NCI-H1694 (cell line): ENCODE measurements at places on chromosomes 1 and 21.

GRCh38 chr1:81874461-81874860 is 73.7 kb downstream of the ADGRL2 start:
- no peak for DNase-seq

DNA sequence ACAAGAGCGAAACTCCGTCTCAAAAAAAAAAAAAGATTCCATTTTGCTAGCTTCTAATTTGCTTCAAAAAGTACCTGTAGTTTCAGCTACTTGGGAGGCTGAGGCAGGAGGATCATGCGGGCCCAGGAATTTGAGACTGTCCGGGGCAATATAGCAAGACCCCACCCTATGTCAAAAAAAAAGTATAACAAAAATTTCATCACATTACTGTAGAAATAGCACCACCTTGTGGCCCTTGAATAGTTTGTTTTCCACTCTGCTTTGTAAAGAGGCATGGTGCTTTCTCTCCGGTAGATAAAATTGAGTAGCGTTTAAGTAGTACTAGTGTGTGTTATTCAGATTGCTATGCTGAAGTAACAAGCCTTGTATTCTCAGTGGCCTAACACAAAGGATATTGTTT is 18.2 kb upstream of the MSTO1 start:
- DNase-seq: peak; percentile 84

DNA sequence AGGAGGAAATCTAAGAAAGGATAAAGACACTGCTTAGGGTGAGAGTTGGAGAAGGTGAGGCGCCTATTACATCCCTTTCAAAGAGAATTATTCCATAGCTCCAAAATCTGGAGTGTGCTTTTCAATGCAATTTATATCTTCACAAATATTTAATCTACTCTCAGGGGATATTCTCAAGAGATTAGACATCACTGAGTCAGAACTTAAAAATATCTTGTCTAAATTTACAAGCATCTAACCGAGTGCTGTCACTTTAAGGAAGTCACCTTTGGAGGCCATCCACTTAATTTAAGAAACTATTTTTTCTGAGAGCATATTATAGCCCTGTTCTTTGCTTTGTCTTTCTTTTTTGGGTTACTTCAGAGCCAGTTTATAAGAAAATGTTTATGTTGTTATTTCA is 134.6 kb downstream of the TNFSF18 start:
- DNase-seq: no peak

GRCh38 chr1:77036560-77036959 is 169.3 kb downstream of the ST6GALNAC5 start:
- DNase-seq: no peak

DNA sequence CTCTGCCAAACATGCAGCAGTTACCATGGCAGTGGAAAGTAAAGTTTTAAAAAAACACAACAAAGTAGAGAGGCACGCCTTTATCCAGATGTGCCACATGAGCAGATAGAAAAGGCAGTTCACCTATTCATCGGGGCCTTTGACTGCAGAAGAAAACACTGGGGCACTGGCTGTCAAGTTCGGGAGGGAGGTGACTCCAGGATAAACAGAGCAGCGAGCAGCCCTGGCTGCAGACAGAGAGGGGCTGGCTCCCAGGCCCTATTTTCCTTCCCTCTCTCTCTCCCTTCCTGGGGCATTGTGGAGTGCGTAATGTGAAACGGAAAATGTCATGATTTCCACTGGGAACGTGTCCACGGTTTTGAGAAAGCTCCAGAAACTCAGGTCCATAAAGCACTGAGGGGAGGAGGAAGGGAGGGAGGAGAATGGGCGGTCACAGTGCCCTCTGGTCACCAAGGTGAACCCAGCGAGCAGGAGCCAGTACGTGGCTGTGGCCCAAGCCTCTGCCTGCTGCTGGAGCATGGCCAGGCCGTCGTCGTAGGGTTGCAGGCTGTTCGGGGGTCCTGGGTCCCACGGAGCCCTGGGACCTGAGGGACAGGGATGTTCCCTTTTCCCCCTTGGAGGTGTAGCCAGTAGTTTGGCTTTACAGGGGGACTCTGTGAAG is 114.7 kb upstream of the IRF2BP2 start:
- no peak for DNase-seq

GRCh38 chr1:2925918-2926317 is 95.3 kb upstream of the ACTRT2 start:
- DNase-seq: no peak

- no peak for DNase-seq
These were observed 120.1 kb upstream of the CAMK1G start for GRCh38 chr1:209463441-209463840.
